ENCODE measurements at places on chromosomes 7 and 10.

GRCh38 chr10:60142736-60143135 is 236.4 kb upstream of the CCDC6 start:
- DNase-seq = no peak

GRCh38 chr10:122499491-122499941 is 38.2 kb downstream of the HTRA1 start:
- no peak for DNase-seq

DNA sequence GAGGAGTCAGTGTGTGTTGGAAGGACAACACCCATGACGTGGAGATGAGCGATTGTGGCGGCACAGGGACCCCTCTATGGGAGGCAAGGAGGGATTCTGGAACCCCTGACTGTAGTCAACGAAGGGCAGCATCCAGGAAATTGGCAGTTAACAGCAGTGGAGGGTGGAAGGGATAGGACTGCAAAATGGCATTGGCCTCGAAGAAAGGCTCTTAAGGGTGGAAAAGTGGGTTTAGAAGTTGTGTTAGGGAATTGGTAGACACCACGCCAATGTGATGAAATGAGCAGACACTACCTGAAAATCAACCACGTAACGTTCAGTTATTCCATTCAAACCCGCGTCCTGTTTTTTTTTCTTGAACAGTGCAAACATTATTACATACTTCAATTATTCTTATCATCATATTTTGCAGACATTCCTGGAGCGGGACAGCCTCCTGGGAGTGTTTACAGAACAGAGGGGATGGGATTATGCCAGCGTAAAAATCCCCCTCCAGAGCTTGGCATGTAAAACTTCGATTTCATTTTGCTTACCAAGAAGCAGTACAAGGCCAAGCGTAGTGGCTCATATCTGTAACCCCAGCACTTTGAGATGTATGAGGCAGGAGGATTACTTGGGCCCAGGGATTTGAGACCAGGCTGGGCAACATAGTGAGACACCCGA is 272.1 kb downstream of the WDR37 start:
- no peak for DNase-seq

DNA sequence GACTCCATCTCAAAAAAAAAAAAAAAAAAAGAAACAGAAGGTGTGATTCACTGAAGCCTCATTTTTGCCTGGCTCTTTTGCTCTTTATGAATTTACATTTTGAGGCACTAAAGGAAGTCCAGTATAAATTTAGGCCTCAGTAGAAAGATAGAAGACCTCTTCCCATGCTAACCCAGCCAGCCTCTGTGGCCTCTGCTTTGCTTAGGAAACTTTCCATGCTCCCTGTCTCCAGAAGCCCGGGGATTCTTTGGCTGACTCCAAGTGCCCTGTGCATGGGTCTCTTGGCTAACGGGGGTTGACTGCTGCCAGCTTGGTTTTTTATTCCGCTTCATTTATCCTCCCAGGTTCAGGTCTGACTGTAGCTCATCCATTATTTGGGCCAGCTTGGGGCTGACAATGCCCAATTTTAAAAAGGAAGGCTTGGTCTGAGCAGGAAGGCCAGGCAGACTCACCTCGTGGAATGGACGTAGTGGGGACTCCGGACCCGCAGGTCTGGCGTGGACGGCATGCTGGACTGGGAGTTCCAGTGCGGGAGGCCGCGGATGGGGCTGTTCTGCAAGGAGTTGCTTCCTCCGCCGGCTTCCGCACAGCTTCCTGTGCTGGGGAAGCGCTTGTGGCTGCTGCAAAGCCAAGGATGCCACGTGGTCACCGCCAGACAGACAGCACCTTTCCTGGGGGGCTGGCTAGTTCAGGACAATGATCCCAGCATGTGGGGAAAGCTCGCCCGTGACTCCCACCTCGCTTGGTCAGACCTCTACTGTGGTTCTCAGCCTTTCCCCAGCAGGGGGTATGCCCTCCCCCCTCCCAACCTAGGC is 72.3 kb downstream of the PRPF18 start:
- DNase-seq = no peak

DNA sequence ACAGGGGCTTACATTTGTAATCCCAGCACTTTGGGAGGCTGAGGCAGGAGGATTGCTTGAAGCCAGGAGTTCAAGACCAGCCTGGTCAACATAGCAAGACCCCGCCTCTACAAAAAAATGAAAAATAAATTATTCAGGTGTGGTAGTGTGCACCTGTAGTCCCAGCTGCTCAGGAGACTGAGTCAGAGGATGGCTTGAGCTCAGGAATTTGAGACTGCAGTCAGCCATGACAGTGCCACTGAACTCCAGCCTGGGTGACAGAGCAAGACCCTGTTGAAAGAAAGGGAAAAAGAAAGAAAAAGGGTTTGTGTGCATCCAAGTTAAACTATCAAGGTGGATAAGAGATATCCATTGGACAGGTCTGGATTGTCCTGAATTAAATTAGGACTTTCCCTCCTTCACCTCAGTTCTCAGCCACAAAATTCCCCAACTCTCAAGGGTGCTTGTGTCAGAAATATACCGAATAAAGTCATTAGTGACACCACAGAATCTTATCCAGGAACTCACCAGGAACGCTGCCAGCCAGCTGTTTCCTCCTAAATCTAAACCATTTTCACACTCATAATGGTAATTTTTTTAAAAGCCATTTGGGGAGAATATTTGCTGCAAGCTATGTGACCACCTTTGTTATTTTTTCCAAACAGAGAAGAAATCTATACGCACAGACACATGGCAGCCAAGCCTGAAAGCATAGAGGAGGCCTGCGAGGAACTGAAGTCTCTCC is 12.0 kb downstream of the AFAP1L2 start:
- no peak for DNase-seq

DNA sequence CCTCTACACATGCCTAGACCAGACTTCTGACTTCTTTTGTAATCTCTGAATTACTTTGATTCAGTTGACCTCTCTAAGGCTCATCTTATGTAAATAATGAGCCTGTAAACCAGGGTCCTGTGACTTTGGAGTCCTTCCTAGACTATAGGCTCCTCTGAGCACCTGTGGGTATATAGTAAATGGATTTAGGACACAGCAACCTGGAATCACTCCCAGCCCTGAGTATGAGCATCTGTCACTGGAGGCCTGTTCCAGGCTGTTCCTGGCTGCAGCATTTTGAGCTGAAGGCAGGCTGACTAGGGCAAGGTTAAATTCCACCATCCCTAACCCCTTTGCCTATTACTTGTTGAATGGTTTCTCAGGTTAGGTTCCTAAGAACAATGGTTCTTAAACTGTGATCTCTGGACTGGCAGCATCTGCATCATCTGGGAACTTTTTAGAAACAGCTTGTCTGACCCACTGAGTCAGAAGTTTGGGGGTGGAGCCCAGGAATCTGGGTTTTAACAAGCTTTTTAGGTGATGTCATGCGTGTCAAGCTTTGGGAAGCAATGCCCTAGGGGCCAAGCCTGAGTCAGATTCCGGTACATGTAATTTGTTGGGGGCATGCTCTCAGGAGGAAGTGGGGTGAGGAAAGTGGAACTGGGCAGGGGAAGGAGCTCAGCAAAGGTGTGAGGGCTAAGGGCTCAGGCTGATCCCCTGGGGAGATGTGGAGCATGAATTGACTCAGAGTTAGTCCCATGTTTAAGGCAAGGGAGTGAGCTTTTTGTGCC is 28.2 kb downstream of the MINDY4 start:
- no peak for DNase-seq

DNA sequence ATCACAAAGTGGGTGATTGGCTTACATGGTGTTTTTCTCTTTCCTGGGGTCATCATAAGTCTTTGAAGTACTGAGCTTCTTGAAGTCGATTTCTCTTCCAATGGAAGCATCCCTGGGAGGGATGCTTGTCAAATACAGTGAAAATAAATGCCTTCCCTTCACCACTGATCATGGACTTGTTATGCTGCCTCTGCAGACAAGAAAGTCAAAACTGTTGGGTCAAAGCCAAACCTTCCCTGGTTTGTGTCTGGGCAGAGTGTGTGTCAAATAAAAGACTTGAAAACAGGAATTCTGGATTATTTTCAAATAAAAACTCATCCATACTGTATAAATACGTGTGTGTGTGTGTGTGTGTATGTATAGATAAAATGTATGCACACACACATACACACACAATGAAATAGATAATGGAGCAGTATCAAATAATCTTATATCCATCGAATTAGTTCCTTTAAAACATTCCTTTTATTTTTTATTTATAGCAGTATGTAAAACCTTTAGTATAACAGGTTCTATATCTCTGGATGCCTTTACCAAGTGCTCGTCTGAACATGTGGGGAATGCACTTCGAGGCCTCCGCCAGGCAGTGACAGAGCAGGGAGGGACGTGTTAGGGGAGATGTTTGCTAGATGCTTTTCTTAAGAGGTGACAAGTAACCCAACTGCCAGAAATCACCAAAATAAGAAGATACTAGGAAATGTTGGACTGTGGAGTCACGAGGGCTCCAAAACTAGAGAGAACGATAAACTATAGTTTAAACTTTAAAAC is 27.2 kb upstream of the WNT16 start:
- no peak for DNase-seq

GRCh38 chr7:2719007-2719406 is 31.0 kb downstream of the AMZ1 start:
- peak; percentile 66 for DNase-seq

GRCh38 chr10:131703941-131704340 is 196.9 kb upstream of the PPP2R2D start:
- no peak for DNase-seq

- DNase-seq = no peak
Measured at GRCh38 chr7:46886669-46887374, 695.1 kb downstream of the TNS3 start.

GRCh38 chr10:93458821-93459257 is 23.3 kb downstream of the MYOF start:
- no peak for DNase-seq

DNA sequence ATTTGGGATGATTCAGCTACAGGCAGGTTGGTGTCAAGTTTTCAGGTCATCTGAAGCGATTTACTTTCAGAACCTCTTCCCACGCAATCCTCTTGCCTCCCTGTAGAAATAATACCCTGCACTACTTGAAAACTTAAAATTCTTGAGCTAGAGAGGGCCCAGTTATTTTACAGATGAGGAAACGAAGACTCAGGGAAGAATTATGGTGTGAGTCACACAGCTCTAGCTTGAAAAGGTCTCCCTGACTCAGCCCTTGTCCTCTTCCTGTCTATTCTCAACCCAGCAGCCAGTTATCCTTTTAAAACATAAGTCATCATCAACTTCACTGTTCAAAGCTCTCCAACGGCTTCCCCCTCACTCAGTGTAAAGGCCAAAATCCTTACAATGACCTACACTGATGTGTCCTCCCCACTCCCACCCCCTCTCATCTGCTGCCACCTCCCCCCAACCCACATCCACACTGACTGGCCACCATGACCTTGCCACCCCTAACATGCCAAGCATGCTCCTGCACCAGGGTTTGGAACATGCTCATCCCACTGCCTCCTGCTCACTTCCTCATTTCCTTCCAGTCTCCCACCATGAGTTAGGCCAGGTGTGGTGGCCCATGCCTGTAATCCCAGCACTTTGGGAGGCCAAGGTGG is 3.4 kb downstream of the DNMBP start:
- no peak for DNase-seq

- no peak for DNase-seq
Measured at GRCh38 chr10:85187047-85187446, 858.7 kb downstream of the CCSER2 start.

DNA sequence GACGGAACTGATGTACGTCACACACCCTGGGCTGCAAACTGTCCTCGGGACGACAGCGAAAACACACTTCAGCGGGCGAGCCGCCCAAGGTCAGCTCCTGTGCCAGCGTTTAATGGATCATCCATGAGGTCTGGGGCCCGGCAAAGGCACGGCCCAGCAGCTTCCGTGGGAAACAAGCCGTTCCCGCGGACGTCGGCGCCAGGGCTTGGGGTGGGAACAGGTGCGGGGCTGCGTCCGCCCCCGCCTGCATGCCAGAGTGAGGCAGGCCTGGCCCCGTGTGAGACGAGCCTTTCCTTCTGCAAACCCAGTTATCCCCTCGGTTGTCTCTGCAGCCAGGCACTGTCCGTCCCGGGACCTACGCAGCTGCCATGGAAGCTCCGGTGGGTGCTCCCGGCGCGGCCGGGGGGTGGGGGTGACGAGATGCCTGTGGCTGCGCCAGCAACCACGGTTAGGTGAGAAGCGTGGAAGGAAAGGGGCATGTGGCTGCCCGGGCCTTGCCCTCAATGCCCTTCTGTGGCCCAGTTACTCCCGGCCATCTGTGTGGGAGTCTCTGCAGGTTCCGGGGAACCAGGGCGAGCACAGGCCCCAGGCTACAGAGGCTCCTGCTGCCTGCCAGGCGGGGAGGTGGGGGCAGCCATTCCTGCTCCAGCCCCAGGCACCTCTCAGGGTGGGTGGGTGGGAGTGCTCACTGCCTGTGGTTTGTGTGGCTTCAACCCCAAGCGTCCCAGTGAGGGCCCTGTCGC is 42.2 kb upstream of the PDGFA start:
- DNase-seq = no peak

GRCh38 chr7:104903044-104903443 is 111.0 kb upstream of the KMT2E start:
- DNase-seq = no peak

DNA sequence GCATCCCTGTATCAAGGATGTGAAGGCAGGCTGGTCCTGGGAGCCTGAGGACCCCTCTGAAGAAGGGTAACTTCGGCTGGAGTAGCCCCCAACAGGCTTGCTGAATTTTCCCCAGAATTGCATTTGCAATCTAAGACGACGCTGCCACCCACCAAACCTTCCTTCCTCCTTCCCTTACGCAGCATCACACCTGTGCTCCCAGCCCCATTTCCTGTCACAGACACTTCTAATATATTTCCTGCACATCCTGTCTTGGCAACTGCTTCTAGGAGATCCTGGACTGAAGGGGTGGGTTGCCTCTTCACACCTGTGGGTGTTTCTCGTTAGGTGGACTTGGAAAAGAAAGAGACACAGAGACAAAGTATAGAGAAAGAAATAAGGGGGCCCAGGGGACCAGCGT is 9.4 kb upstream of the PGAM1 start:
- DNase-seq = no peak

GRCh38 chr10:61634746-61635145 is 28.0 kb upstream of the CABCOCO1 start:
- no peak for DNase-seq

DNA sequence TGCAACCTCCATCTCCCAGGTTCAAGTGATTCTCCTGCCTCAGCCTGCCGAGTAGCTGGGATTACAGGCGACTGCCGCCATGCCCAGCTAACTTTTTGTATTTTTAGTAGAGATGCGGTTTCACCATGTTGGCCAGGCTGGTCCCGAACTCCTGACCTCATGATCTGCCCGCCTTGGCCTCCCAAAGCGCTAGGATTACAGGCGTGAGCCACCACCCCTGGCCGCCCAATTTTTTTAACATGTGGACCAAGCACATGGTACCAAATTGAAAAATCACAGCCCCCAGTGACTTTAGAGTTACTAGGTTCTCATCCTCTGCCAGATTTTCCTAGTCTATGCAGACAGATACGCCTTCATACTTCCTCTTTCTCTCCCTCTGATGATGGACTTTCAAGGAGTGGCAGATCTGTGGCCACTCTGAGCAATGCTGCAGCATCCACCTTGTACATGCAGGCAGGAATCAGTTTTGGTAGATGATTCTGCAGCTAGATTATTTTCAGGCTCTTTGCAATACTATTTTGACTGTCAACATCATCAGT is 34.0 kb upstream of the EZH2 start:
- DNase-seq = no peak

- no peak for DNase-seq
Measured at GRCh38 chr10:71613877-71614276, 105.7 kb downstream of the C10orf105 start.

All from activated naive CD4-positive, alpha-beta T cell treated with Interleukin-2 at 50 U/mL for 16 hours (primary cell).